ENCODE measurements at places on chromosomes 4 and X.

- no peak for DNase-seq
Measured at GRCh38 chr4:104896660-104897645, 249.7 kb upstream of the TET2 start.

GRCh38 chr4:49063670-49064069 lies 77.6 kb downstream of the CWH43 start:
- no peak for DNase-seq

DNA sequence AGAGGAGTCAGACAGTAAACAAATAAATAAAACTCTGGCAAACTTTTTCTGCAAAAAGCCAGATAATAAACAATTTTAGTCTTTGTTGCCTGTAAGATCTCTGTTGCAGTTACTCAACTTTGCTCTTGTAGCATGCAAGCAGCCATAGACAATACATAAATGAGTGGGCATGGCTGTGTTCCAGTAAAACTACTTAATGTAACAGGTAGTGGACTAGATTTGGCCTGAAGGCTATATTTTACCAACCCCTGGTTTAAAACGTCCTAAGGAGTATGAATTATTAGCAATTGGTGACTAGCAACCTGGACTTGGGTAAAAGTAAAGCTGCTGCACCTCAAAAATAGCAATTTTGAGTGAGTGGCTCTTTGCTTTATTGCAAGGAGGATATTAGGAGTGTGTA lies 30.9 kb downstream of the SLAIN2 start:
- no peak for DNase-seq

- no peak for DNase-seq
Measured at GRCh38 chrX:107537815-107538214, 88.4 kb downstream of the FRMPD3 start.

- no peak for DNase-seq
Measured at GRCh38 chrX:100994352-100995281, 25.1 kb downstream of the ARL13A start.

GRCh38 chrX:11887175-11887574 lies 129.1 kb downstream of the MSL3 start:
- no peak for DNase-seq

DNA sequence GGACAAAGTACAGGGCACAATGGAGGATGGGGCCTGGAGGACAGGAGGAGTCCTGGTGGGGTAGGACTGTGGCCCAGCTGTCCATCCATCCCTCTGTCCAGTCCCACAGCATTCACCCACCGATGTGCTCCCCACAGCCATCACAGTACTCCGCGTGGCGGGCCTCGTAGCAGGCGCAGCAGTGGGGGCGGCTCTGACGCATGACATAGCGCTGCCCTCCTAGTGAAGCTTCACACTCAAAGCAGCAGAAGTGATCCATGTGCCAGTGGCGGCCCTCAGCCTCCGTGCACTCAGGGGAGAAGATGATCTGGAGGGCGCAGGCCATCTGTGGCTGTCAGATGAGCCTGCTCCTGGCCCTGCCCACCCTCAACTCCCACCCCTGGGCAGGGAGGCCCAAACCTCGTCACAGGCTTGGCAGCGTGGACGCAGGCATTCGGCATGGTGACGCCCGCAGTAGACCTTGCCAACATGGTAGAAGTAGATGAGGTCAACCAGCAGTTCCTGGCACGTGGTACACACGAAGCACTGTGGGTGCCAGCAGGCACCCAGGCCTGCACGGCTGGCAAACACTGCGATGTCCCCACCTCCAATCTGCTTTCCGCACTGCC lies 6.3 kb downstream of the PLP2 start:
- DNase-seq: no peak

- no peak for DNase-seq
Measured at GRCh38 chr4:78742300-78742699, 33.9 kb upstream of the BMP2K start.

DNA sequence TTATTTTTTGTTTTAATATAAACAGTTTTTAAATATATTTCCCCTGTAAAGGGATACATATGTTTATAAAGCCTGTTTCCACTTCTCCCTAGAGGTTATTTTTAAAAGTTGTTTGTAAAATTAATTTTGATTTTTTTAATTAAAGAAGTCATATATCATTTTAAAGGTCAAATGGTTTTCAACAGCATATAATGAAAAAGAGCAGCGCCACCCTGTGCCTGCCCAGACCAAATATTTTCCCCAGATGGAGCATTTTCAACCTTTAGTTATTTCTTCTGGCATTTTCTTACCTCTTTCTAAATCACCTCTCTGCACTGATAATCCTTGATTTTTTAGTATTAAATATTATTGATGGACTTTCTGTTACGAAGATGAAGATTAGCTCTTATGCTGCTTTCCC lies 21.0 kb downstream of the MSX1 start:
- no peak for DNase-seq

GRCh38 chr4:112819729-112820128 lies 182.8 kb downstream of the LARP7 start:
- no peak for DNase-seq

DNA sequence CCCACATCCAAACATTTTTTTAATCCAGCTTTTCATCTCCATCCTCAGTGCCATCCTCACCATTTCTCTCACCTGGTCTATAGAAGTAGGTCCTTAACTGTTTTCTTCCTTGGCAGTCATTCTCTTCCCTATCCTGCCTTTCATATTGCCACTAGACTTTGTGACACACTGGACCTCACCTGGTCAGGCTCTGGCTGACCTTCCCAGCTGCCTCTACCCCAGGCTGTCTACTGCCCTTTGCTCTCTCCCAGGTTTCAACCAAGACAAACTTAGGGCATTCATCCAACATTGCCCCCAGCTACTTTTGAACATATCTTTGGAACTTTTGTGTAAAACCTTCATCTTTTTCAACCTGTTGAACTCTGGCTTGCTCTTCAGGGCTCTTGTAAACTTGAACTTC lies 39.8 kb downstream of the TRAPPC11 start:
- DNase-seq: no peak

- no peak for DNase-seq
Measured at GRCh38 chr4:152106113-152106763, 345.4 kb upstream of the GATB start.

- DNase-seq: no peak
Measured at GRCh38 chr4:3658530-3658913, 107.7 kb upstream of the ADRA2C start.

GRCh38 chr4:5609306-5610007 lies 98.9 kb downstream of the EVC2 start:
- no peak for DNase-seq

- no peak for DNase-seq
Measured at GRCh38 chr4:8398347-8398746, 42.2 kb downstream of the ACOX3 start.

- no peak for DNase-seq
Measured at GRCh38 chrX:119816300-119816699, 24.9 kb upstream of the RPL39 start.

- DNase-seq: no peak
Measured at GRCh38 chrX:21171181-21171580, 203.0 kb upstream of the CNKSR2 start.

- no peak for DNase-seq
Measured at GRCh38 chr4:114770624-114771023, 172.0 kb downstream of the UGT8 start.

DNA sequence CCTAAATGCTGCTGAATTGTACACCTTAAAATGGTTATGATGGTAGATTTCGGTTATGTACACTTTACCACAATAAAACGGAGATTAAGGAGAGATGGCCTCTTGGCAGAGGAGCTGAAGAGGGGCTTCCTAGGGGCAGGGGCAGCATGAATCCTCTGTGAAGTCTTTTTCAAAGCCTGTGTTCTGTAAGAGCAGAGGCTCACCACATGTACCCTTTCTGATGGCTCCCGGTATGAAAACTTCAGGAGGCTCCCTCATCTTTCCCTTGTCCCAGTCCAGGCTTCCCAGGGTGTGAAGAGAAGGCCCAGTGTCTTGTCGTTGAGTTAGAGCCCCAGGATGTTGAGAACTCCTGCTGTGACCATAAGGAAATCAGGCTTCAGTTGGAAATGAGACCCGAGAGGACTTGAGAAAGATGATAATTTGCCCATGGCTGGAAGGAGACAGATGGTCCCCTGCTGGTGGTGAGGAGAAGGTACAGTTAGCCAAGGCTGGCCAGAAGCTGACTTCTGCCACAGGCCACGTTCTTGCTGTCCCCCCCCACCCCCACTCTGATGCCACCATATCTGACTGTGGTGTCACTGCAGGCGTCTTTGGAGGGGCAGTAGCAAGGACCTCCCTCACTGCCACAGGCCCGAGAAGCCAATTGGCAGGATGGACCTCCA lies 31.8 kb upstream of the MTM1 start:
- DNase-seq: no peak

DNA sequence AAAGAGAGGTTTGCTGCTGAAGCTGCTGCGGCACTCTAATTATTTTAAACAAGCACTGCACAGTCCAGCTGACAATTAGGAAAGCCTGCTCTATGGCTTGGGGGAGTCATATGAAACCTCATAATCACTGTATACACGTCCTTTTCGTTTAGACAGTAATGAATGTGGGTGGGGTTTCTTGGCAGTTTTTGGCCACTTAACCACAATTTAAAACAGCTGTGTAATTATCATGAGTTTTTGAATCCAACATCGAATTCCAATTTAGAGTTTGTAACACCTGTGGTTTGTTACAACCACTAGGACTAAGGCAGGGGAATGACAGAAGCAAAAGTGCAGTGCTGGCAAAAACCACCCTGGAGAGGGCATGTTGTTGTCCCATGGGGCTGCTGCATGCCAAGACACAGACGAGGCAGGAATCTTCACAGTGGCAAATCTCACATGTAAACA lies 99.5 kb downstream of the CXXC4 start:
- DNase-seq: no peak

- no peak for DNase-seq
Measured at GRCh38 chr4:3607690-3608552, 75.7 kb upstream of the LRPAP1 start.

DNA sequence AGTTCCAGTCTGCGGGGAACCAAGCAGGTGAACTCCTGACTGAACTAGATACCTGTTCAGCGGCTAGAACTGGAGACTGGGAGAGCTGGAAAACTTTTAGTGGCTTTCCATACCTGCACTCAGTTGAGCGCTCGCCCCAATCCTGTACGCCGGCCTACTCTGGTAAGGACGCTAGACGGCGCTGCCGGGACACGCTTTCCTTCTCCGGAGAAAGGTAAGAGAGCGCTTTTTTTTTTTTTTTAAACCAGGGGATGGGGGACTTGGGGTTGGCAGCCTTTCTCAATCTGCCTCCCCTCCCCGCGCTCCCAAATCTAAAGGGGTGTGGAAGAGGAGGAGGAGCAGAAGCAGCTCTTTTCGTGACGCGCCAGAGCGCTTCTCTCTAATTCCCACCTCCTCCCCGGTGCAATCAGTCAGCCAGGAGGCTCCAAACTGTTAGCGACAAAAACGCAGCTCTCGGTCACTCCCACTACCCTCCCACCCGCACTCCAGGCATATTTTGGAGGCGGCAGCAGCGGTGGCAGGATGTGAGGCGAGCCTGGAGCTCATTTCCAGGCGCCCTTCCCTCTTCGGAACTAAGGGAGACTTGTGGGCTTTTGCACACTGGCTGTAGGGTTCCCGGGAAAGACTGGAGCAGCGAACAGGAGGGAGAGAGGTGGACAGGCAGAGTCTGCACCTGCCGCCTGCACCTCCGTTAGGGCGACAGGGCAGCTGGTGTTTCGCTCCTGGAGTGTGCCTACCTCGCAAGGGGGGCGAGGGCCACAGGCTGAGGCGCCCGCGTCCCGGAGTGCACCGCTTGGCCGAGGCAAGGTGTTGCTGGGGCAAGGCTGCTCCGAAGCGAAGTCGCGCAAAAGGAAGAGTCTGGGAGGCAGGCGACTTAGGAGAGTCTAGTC lies at the start of gene IL1RAPL2:
TSS of gene IL1RAPL2 (plus strand) at position 409 of the 890 bp plus-strand sequence.
- no peak for DNase-seq

DNA sequence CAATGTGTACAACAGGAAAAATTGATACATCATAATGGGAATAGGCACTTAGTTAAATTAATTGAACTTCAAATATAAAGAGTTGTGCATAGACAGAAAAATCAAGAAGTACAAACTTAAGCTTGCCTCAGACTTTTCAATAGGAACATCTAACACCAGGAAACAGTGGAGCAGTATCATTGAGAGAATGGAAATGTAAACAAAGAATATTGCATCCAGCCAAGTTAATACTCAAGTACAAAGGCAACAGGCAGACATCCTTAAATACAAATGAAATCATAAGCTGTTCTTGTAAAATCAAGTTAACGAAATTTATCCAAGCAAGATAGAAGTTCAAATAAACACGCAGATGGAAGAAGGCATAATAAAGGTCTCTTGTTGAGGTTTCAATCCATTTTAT lies 71.2 kb upstream of the TLR2 start:
- no peak for DNase-seq

DNA sequence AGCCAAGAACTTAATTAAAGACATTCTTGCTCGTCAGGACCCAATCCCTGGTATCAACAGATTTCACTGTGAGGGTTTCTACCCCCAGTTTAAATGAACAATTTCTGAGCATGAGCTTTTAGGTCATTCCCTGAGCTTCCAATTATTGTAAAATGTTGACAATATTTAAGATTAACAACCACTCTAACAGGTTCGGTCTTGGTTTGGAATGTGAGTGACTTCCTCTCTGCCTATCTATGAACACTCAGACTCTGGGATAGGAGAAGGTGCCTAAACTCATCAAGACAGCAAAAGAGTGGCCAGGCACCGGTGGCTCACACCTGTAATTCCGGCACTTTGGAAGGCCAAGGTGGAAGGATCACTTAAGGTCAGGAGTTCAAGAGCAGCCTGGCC lies 82.9 kb upstream of the TMEM150C start:
- DNase-seq: no peak

DNA sequence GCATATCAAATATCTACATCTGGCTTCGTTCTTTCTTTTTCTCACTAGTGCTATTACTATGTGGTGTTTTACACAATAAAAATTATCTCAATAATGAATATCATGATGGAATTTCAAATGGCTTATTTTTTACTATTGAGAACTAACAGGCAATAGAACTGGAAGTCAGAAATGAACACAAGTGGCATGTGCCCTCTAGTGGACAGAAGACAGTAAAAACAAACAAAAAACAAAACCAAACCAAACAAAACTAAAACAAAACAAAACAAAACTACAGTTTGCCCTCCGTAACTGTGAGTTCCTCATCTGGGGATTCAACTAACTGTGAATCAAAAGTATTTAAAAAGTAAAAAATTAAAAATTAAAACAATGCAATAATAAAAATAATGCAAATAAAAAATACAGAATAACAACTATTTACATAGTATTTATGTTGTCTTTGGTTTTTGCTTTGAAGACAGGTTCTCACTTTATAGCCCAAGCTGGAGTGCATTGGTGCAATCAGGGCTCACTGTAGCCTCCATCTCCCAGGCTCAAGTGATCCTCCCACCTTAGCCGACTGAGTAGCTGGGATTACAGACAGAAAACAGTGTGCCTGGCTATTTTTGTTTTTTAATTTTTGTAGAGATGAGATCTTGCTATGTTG lies 195.6 kb upstream of the TACR3 start:
- DNase-seq: no peak

GRCh38 chr4:151169223-151169622 lies 69.8 kb downstream of the RPS3A start:
- no peak for DNase-seq

- no peak for DNase-seq
Measured at GRCh38 chr4:110636680-110637407, 14.0 kb upstream of the PITX2 start.
